H1 (cell line): ENCODE measurements at places on chromosomes 2 and 18.

DNA sequence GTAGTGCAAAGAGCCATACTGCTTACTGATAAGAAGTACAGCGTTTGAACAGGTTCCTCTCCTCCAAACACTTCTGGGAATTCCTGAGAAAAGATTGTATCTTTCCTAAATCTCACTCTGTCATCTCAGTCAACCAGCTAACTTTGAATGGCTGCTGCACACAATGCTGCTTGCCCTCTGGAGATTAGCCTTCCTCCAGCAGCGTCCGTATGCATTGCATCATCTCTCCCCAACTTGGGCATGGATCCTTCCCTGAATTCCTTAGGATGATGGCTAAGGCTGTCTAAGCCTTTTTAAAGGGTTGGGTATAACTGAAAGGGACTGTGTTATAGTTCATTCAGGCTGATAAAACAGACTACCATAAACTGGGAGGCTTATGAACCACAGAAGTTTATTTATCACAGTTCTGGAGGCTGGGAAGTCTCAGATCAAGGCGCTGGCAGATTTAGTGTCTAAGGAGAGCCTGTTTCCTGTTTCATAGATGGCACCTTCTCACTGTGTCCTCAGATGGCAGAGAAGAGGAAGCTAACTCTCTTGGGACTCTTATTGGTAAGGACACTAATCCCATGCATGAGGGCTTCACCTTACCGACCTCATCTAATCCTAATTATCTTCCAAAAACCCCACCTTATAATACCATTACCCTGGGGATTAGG, 105.3 kb downstream of the PAX3 start:
- no peak for DNase-seq

- no peak for DNase-seq
Observed at GRCh38 chr18:51881394-51881793, 458.6 kb upstream of the DCC start.

DNA sequence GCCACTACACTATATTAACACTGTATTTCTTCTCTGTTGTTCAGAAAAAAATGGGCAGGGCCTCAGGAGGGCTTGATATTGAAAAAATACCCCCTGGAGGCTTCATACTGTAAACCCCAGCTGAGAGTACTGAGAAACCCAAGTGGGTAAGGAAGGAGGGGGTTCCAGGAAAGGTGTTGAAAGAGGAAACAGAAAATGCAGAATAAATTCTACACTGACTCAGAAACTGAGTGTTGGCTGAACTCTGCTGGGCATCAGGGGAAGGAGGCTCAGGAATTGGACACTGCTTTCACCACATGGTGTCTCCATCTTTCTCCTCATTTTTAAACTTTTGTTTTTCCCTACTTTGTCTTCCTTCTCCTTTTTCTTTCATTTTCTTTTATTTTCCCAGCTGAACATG, 253.7 kb downstream of the DYM start:
- no peak for DNase-seq

DNA sequence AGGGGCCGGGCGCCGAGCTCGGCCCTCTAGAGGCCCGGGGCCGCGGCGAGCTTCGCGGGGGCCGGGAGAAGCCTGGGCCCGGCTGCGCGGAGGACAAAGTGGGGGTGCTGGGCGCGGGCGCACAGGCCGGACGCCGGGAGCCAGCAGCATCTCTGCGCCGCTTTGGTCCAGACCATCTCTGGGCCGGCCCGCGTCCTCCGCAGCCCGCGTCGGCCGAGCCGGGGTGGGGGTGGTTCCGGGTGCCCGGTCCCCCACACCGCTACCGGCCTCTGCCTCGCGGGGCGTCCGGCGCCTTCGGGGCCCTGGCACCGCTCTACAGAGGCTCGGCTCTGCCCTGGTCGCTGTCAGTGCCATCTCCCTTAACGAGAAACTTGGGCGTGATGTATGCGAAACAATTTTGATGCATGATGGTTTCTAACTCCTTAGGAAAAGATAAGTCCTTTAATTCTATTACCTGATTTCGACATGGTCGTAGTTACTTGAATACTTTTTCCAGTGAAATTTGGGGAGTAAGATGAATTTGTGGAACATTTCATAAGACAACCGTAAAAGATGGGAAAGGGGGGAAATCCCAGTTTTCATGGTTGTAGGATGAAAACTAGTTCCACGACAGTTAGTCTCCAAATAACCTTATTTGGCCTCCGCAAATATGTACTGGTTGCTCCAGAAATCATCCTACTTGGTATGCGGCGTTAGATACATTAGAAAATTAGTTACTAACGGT, 562 bp downstream of the TWSG1 start:
- no peak for DNase-seq

DNA sequence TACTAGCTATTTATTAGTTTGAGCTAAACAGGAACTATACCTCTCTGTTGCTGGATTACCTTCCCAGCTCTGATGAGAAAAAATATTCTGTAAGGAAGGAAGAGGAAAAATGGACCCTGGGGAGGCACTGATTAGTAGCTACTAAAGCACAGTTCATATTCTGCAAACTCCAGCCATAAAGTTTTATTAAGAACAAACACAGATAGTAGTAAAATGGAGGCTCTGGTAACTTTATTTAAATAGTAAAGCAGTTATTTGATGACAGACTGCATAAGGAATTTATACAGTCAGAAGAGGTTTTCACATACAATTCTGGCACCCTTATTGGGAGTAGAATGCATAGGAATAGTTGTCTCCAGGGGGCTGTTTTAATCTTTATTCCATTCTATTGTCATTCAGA, 84.1 kb downstream of the XIRP2 start:
- no peak for DNase-seq

GRCh38 chr2:111618226-111618977, 265.6 kb downstream of the ANAPC1 start:
- DNase-seq: no peak

DNA sequence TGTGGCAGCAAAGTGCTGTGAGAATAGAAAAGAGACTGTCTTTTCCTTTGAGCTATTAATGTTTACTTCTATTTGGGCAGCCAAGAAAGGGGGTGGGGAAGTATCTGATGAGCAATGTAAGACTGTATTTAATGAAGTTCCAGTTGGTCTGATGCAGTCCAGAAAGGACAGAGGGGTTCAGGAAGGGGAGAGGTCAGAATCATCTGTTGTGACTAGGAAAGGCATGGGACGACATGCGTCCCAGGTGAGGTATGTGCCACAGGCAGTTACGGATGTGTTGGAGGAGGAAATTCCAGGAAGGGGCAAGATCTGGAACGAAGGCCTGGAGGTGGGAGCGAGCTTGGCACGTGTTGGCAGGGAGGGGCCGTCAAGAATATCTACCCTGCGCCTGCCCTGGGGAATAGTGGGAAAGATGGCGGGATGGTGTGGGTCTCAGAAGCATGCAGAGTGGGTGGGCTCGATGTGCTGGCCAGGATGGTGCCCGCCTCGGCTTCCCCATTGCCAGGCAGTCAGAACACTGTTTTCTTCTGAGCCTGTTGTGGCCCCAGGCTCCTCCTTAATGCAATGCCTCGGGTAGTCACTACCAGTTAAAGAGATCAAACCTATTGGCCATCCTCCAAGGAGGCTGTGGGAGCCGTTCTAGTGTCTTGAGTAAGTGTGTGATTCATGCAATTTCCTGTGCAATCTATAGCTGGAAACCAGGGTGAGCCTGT, 57.8 kb upstream of the TXNDC2 start:
- DNase-seq: no peak

- DNase-seq: no peak
Observed at GRCh38 chr2:237205561-237205971, 119.9 kb downstream of the COPS8 start.

DNA sequence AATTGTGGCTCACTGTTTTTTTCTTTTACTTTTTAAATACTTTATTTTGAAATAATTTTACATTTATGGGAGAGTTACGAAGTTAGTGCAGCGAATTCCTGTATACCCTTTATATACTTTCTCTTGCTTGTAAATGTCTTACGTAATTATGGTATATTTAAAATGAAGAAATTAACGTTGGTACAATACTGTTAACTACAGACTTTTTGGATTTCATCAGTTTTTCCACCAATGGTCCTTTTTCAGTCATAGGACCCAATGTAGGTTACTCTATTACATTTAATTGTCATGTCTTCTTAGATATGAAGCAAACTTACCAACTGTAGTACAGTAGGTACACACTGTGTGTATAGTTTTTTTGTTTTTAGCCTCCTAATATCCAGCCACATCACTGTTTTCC, 76.3 kb downstream of the BOLA3 start:
- no peak for DNase-seq

GRCh38 chr2:46002947-46003346, 294.3 kb upstream of the EPAS1 start:
- no peak for DNase-seq

GRCh38 chr2:198016243-198016642, 211.8 kb downstream of the PLCL1 start:
- DNase-seq: no peak

DNA sequence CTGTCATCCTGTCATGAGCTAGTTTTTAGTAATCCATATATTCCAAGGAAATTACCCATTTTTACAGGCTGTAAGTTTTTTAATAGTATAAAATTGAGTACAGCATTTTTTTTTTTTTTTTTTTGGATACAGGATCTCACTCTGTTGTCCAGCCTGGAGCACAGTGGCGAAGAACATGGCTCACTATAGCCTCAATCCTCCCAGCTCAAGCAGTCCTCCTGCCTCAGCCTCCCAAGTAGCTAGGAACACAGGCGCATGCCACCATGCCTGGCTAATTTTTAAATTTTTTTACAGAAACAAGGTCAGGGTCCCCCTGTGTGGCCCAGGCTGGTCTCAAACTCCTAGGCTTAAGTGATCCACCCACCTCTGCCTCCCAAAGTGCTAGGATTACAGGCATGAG, 56.5 kb downstream of the ANKRD12 start:
- no peak for DNase-seq

DNA sequence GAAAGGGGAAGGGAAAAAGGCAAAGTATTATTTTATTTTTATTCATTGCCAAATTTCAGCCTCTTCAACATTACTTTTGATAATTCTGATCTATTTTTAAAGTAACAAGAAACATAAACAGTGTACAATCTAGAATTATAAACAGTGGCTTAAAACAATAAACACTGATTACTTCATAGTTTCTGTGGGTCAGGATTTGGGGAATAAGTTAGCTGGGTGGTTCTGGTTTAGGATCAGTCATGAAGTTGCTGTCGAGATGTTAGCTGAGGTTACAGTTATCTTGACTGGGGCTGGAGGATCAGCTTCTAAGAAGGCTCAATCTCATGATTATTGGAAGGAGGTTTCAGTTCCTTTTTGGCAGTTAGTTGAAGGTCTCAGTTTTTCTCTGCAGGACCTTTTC, 109.2 kb downstream of the SCN2A start:
- no peak for DNase-seq

GRCh38 chr18:32438173-32438572, 32.5 kb downstream of the GAREM1 start:
- DNase-seq: no peak

DNA sequence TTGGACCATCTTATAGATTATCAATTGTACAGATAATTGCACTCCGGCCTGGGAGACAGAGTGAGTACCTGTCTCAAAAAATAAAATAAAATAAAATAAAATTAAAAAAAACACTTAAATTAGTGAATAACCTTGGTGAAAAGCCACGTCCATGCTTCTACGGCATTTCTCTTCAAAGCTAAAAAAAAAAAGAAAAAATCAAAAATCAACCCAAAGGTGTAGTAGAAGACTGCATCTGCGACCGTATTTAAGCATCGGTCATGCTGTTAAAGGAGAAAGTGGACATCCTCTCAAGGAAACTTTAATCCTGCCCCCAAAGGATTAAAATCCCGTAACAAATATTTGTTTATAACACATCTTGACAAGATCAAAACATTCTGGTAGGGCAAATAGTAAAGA, 350 bp upstream of the RNF138 start:
- no peak for DNase-seq
